Fibroblast of lung (primary cell): ENCODE measurements at places on chromosomes 13 and 19.

GRCh38 chr19:28489126-28489660 is 723.8 kb downstream of the UQCRFS1 start:
- no peak for DNase-seq

- DNase-seq, result no peak
These were observed 779.6 kb downstream of the DACH1 start for GRCh38 chr13:71087432-71087831.

GRCh38 chr13:40163066-40164000 is 503.1 kb downstream of the FOXO1 start:
- DNase-seq, result no peak

DNA sequence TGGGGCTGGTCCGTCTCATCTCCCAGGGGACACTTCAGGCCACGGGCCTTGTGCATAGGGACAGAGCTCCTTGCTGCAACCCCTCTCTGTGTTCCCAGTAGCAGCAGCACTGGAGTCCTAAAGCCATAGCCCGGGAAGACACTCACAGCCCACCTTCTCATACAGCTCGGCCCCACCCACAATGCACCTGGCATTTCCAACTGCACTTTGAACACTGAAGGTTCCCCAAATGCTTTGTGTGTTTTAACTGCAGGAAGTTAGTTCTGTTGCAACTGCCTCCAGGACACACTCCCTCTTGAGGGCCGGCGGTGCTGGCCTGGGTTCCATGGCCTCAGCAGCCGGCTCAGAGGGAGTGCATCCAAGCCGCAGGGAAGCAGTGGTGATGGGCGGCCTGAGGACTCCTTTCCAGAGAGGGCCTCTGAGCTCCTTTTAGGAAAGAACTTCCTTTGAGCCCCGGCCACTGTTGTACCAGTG is 22.7 kb upstream of the TMEM255B start:
- DNase-seq, result no peak

- DNase-seq, result no peak
These were observed 80.4 kb downstream of the DHRS12 start for GRCh38 chr13:51723529-51723928.

- DNase-seq, result no peak
These were observed 158.7 kb upstream of the RNF113B start for GRCh38 chr13:98335721-98336120.

- DNase-seq, result peak; percentile 39
These were observed 2.4 kb downstream of the MARK4 start for GRCh38 chr19:45253396-45254027.

DNA sequence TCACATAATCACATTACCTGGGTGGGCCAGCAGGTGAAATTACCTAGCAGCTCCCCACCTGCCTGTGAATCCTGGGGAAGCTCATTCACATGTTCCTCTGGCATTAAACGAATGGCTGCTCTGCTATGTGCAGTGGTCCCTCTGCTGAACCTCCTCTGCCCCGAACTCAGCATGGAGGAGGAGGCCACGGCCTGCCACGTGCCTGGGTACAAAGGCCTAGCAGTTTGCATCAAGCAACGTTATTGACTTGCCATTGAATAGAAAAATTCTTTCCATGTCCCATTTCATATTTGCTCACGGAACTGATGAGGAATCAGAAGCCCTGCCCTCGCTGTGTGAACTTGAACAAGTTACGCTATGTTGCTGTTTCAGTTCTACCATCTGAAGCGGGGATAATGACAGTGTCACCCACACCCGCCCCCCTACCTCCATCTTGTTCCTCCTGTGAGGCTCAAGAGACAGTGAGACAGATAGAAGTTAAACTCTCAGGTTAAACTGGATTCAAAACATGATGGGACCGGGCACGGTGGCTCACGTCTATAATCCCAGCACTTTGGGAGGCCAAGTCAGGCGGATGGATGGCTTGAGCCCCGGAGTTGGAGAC is 25.3 kb downstream of the SLC7A1 start:
- no peak for DNase-seq

DNA sequence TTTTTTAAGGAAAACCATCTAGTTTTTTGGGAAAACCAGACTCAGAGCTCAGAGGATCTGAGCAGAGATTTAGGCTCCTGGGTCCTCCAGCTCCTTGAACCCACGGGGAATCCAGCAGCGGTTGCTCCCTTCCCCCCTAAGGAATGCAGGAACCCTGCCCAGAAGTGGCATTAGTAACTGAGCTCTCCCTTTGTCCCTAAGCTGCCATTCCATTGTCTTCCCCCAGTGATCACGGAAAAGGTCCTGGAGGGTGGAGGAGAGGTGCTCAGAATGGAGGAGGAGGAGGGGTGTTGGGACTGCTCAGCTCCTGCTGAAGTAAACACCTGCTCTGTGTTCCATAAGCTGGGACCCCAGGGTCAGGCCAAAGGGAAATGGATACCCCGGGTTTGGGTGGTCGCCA is 16.8 kb upstream of the OR1M1 start:
- peak; percentile 19 for DNase-seq

GRCh38 chr19:7748756-7749155 is 1.4 kb upstream of the CD209 start:
- no peak for DNase-seq

DNA sequence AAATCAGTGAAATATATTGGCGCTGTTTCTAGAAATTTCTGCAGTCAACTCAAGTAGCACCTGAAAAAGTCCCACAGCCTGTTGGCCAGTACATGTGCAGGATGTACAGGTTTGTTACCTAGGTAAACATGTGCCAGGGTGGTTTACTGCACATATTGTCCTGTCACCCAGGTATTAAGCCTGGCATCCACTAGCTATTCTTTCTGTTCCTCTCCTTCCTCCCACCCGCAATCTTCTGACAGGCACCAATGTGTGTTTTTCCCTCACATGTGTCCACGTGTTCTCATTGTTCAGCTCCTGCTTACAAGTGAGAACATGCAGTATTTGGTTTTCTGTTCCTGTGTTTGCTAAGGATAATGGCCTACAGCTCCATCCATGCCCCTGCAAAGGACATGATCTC is 13.1 kb upstream of the SCEL start:
- DNase-seq, result no peak

DNA sequence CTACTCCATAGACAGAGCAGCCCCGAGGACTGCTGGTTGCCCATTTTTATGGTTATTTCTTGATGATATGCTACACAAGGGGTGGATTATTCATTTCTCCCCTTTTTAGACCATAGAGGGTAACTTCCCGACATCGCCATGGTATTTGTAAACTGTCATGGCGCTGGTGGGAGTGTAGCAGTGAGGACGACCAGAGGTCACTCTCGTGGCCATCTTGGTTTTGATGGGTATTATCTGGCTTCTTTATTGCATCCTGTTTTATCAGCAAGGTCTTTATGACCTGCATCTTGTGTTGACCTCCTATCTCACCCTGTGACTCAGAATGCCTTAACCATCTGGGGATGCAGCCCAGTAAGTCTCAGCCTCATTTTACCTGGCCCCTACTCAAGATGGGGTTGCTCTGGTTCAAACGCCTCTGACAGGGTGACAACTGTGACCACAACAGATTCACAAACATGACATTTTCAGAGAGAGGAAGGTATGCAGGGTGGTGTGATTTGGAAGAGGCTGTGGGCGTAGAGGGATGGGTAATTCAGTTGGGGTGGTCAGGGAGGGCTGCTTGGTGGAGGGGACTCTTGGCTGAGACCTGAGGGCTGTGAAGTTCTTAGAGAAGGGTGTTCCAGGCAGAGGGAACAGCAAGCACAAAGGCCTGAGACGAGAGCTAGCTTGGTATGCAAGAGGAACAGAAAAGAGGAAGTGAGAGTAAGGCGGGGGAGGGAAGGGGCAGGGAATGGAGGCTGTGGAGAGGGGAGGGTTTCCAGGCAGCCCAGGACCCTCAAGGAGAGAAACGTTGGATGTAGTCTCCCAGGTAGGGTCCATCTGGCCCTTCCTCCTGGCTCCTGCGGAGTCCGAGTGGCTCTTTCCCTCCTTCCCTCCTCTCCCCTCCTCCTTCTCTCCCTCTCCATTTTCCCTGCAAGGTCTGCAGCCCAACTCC is 23.5 kb downstream of the FAM187B start:
- DNase-seq, result no peak

DNA sequence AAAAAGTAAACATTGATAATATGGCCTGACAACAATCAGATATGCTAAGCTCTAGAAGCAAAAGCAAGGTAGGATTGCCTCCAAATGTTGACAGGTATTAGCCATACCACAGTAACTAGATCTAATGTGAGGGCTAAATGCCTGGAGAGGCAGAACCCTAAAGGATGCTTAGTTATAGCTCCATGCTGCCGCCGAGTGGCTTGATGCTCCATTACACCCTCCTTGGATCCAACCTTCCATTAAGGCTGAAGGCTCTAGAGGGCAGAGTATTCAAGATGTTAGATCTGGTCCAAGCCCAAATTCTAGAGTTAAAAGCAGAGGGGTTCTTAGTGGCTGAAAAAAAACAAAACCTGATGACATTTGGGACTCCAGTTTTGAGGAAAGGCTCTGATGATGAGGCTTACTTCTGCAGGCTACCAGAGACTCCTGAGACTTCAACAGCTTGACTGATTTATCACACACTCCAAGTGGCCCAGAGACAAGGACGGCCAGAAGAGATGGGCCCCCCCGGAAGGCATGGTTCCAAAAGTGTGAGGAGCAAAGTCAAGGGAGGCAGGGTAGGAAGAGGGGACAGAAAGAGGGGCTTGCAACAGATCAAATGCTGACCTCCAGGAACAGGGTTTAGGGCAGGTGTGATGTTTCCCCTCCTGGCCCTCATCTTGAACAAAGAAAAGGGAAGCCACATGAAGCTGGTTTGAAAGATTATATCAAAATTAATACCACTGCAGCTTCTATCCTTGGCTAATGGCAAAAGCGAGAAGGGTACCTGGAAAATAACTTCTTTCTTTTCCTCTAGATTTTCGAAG is 21.9 kb upstream of the CPB2 start:
- peak; percentile 78 for DNase-seq

- DNase-seq, result no peak
These were observed 684.8 kb downstream of the DIAPH3 start for GRCh38 chr13:59478908-59479307.

- no peak for DNase-seq
These were observed 9.2 kb downstream of the CLIP3 start for GRCh38 chr19:36023432-36023831.

- DNase-seq, result no peak
These were observed 40.6 kb downstream of the PHF11 start for GRCh38 chr13:49536144-49536873.

DNA sequence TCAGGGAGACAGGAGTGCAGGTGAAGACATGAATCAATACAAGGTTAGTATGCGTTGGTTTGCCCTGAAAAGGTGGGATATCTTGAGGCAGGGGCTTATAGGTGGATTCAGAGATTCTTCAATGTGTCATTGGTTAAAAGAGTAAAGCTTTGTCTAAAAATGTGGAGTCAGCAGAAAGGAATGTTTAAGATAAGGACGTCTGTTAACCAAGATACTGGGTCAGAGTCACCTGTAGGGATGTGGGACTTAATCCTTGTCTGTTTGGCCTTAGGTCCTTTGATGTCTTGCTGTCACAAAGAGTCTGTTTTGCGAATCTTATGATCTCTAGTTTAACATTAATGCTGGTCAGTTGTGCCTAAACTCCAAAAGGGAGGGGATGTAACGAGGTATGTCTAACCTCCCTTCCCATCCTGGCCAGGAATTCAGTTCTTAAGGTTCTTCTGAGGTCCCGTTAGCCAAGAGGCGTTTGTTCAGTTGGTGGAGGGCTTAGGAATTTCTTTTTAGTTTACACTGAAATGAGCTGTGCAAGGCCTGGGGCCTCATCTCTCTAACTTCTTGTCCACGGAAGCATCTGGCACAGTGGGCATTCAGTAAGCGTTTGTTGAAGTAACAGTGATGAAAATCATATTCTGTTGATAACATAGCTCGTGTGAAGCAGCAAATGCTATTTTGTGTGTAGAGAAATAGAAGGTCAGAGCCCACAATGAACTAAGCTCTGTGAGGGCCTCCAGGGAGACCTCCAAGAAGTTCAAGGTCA is 96.2 kb upstream of the RNF113B start:
- peak; percentile 35 for DNase-seq

- DNase-seq, result peak; percentile 81
These were observed at the start of gene LPAR6 for GRCh38 chr13:48412881-48413351. Gene LPAR6, minus strand, starts transcription at chr13:48413113. Its CDS starts 690 bp downstream, at chr13:48412423.

DNA sequence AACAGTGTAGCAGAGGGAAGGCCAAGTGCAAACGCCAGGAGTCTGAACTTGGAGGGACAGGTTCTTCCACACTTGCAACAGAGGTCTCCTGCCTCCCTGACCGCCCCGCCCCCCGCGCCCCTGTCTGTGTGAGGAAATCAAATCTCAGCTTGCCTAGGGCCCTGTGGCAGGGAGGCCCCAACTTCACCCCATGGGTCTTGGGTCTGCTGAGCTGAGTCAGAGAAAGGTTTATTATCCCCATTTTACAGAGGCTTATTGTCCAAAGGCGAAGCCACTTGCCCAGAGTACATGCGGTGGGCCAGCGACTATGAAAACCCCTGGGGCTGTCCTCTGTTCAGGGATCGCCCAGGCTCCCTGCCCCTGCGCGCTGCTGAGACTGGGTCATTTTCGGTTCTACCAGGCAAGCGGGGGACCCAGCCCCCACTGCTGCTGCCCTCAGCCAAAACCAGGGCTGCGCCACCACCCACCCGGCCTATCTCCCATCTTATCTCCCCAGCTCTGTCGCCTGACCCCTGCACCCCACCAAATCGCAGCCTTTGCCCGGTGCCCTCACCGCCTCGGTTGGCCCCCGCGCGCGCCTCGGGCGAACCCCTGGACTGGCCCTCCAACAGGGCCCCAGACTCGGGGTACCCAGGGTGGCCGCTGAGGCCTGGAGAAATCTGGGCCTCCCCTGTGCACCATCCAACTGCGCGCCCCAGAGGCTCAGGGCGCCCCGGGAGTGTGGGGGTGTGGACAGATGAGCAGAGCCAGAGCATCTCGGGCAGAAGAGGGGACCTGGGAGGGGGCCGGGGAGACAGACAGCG is 850 bp upstream of the CERS4 start:
- no peak for DNase-seq

- DNase-seq, result peak; percentile 34
These were observed 32.1 kb upstream of the DCLK1 start for GRCh38 chr13:36163286-36163685.

DNA sequence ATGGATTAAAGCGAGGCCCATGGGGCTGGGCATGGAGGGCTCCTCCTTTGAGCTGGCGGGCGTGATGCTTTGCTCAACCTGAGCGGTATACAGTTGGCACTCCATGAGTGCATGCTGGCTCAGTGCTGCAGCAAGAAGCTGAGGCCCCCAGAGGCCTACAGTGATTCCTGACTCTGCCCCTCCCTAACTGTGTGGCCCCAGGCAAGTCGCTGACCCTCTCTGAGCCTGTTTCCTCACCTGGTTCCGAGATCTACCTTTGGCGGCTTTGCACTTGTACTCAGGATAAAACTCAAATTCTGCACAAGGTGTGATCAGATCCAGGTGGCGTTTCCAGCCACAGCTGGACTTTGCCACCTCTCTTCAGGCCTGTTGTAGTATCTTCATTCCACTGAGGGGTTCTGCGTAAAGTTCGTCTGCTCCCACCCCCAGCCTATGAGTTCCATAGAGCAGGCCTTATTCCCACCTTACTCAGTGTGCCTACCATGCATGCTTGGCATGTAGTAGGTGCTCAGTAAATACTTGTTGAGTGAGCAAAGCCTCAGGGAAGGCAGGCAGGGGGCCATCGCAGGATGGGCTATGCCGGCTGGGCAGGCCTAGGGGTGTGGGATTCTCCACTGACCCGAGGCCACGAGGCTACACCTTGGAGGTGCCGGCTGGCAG is 7.9 kb downstream of the LRP3 start:
- no peak for DNase-seq

- peak; percentile 89 for DNase-seq
These were observed 715.8 kb downstream of the UQCRFS1 start for GRCh38 chr19:28497137-28497536.
